ENCODE measurements at places on chromosomes 5 and 9.

DNA sequence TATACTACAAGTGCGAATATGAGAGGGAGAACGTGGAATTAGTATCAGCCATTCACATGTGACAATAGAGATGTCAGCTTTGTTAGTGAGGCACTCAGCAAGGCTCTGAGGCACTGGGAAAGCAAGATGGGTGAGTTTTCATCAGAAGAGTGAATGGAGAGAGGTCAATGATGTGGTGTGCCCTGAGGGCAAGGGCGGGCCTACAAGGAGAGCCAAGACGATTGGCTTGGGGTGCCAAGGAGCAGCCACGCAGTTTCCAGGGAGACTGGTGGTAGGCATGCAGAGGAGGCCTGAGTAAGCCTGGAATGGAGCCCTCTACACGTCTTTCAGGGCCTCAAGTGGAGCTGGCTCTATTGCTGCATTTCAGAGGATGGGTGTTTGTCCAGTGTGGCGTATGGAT is 24.7 kb downstream of the BTF3 start:
- DNase-seq: peak; percentile 69

DNA sequence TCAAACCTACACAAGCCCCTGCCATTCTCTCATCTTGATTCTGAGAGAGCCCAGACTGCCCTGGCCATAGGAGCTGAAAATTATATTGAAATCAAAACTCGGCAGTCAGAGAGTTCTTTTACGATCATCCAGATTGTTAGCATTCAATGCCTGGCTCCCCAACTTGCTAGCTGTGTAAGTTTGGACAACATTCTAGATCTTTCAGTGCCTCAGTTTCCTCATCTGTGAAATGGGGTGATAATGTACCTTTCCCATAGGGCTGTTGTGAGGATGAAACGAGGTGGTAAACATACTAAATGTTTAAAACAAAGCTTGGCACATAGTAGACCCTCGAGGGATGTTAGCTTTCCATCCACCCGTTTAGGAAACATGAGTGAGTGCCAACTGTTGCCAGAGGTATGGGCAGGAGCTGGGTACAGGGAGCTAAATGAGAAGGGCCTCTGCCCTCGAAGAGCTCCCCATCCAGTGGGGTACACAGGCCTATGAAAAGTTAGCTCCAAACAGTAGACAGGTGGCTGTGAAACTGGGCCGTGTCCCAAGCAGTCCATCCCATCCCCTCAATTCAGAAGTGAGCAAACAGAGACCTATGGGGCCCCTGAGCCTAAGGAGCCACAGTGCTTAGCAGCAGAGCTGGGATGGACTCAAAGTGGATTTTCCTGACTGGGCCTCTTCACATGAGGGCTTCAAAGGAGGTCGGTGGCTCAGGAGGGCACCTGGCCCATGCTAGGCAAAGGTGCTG is 17.3 kb upstream of the IGFBPL1 start:
- DNase-seq: peak; percentile 35

DNA sequence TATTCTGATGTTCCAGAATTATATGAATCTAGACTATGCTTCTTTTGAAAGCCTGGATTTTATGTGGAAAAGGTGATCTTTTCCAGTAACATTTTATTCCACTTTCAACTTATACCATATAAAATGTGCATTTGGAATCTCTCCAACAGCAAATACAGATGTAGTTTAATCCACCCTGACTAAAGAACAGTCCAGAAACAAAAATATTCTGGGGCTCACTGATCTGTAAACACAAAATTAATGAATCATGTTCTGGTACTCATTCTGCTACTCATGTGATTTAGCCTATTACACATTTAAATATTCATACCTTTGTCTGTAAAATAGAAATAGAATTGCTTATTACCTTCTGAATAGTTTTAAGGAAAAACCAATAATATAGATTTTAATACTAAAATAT is 125.8 kb downstream of the ARRDC3 start:
- DNase-seq: no peak

- peak; percentile 5 for DNase-seq
Observed at GRCh38 chr5:119319401-119319800, 36.4 kb upstream of the TNFAIP8 start.

- DNase-seq: no peak
Observed at GRCh38 chr5:157799578-157799977, 56.1 kb downstream of the LSM11 start.

DNA sequence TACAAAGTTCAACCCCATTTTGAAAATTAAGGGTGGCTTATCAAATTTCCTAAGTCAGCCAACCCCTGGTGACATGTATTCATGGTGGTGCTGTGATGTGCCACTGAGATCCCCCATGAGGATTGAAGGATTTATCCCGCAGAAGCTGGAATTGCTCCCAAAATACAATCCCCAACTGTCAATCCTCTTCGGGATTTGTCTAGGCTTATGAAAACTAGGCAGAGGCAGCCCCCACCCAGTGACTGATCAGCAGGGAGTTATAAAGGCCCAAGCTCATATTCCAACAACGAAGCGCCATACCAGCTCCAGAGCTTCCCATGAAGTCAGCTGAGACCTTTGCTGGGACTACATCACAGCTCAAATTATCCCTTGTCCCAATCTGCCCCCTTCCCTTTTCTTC is 316.0 kb downstream of the ENC1 start:
- DNase-seq: no peak

- DNase-seq: no peak
Observed at GRCh38 chr5:169442403-169442874, 141.1 kb upstream of the SPDL1 start.
